Activated CD8-positive, alpha-beta memory T cell treated with anti-CD3 and anti-CD28 coated beads for 4 hours (primary cell): ENCODE measurements at places on chromosomes 2 and 18.

- DNase-seq, result no peak
These were observed 109.7 kb upstream of the BZW1 start for GRCh38 chr2:200702044-200702443.

DNA sequence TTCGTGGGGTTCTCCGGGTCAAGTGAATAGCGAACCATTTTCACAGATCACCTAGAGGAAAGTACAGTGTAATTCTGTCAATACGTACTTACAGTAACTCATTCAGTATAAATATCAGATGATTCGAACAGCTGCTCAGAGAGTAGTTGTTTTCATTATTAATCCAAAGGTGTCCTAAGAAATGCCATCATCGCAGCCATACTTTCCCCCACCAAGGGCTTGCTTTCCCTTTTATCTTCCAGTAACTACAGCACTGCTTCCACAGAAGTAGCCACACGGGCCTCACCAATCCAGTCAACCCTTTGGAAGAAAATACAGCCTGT is 4.5 kb upstream of the C18orf32 start:
- DNase-seq, result no peak

DNA sequence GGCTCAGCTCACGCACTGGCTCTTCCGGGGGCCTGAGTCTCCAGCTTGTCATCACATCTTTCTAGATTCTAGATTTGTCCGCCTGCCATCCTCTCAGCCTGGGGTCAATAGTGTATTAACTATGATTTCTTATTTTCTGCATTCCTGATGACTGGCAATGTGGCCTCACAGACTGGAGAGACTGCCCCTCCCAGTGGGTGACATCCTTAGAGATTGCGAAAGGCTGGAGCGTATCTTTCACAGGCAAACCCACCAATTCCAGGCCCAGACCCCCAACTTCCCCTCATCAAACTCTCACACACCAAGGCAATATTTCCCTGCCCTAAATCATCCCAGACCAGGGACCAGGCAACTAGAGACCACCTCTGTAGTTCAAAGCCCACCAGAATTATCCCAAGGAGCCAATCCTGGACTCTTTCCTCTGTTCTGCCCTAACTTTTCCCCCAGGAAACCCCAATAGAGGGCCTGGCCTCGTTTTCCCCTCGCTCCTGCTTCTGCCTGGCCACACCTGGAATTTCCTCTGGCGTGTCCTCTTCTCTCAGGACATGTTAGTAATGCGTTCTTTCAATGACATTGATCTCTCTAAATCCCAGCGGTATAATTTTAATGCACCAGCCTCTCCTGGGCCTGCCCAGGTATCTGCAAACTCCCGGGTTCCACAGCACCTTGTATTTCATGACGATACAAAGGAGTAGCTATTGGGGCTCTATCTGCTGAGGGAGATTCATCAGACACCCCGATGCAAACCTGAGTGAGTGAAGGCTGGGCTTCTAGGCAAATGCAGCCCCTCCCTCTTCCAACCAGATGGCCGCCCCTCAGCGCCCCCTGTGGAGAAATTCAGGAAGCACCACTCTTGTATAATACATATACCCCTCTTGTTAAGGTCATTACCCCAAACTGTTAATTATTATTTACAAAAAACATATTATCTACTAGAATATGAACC is 2.4 kb upstream of the KCNF1 start:
- DNase-seq, result no peak

DNA sequence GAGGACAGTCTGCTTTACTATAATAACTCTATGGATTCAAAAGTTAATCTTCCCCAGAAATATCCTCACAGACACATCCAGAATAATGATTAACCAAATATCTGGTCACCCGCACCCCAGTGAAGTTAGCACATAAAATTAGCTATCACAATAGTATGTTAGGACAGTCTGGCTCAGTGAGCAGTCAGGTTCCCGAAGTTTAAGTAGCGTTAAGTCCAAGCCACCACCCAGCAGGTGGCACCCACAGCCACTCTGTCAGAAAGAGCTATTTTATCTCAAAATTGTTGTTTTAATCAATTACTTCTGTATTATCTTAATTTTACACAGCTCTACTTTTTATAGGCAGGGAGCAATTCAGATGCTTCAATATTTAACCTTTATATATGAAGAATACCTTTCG is 537.5 kb downstream of the MBD2 start:
- no peak for DNase-seq

- no peak for DNase-seq
These were observed 410.6 kb upstream of the FIGN start for GRCh38 chr2:164146441-164146840.
